ENCODE measurements at places on chromosomes 2 and 18. TPM values are rescaled to one million over a fixed set of nuclear protein-coding genes. Genes with fewer than 3 reads are reported as not detected.

DNA sequence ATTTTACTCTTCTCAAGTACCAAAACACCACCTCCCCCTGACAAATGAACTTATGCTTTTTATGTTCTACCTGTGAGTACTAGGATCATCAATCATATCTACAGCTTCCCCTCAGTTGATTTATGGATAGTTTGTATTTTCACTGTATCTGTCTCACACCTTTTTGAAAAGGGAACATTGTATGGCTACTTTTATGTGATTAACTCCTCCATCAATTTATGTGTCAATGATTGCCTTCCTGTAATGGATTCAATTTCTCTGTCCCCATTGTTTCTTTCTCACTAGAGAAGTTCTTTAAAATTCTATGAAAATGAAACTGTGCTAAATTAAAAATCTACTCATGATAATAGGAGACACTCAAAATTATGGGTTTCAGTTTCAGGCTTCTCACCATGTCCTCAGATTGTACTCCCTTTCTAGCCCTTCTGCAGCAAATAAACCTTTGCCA is 935.0 kb downstream of the TRIB2 start:
- H3K4me3 ChIP-seq: no peak overlapping the region
- no peak overlapping the region for H3K27ac ChIP-seq
- DNase-seq: no peak
- H3K4me1 ChIP-seq: no peaks in the 10 kb centered on the region
- H3K36me3 ChIP-seq: no peaks in the 10 kb centered on the region

DNA sequence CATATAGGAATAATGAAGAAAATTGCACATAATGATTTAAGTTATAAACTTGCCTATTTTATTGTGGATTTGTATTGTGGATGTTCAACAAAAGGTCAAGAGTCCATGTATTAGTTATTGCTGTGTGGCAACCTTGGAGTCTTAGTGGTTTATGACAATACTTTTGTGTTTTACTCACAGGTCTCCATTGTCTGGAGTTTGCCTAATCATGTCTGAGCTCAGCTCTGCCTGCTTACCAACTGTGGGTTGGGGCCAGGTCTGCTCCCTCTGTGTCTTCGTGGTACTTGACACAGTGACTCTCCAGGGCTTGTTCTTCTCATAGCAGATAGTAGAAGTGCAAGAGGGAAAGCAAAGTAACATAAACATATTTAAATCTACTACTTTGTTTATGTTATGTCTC is 382.5 kb downstream of the CBLN2 start:
- H3K4me1 ChIP-seq: no peaks in the 10 kb centered on the region
- H3K36me3 ChIP-seq: no peaks in the 10 kb centered on the region
- no peaks in the 10 kb centered on the region for H3K27me3 ChIP-seq
- H3K27ac ChIP-seq: no peak overlapping the region

DNA sequence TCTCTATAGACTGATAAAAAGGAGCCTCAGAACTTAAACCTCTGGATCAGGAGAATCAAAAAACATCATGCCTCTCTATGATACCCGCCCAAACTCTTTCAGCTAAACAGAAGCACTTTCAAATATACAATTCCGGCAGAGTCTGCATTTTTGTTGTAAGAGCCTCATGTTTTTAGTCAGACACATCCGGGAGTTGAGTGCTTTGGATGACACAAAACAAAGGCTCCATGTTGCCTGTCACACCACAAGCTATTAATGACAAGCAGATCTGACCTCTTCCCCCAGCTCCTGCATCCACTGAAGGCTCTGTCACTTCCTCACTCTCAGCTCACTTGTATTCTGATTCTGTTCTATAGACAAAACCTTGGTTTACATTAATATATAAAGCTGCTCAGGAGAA is 33.2 kb downstream of the SLC38A11 start:
- H3K27ac ChIP-seq: no peak overlapping the region
- H3K27me3 ChIP-seq: no peaks in the 10 kb centered on the region

DNA sequence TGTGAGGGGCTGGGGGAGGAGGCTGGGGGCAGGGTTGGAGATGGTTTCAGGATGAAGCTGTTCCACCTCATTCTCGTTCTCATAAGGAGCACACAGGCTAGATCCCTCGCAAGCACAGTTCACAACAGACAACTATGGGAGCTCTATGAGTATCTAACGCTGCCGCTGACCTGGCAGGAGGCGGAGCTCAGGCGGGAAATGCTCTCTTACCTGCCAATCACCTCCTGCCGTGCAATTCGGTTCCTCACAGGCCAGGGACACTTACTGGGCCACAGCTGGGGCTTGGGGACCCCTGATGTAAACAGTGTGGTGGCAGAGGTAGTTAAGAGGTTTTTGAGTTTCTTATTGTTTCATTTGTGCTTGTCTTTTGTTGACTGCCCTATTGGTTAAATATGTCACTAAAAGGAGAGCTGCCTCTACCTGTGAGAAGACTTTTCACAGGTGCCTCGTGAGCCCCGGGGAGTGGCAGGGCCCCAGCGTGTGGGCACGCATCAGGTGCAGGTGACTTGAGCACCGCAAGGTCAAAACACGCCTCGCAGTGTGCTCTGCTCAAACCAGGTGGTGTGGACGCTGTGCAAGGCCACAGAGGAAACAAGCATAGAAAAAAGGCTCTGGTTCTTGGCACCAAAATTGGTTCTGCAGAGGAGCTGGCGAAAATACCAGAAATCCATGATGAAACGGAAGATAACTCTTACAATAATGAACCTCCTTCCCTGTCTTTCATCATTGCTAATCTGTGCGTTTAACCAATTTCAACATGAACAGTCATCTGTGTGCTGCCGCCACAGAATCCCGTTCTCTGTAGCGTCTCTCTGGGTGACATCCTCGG is 10.2 kb downstream of the MLPH start:
- no peak for DNase-seq
- peaks cover 3% of the 10 kb centered on the region for H3K4me1 ChIP-seq
- H3K27ac ChIP-seq: no peak overlapping the region

DNA sequence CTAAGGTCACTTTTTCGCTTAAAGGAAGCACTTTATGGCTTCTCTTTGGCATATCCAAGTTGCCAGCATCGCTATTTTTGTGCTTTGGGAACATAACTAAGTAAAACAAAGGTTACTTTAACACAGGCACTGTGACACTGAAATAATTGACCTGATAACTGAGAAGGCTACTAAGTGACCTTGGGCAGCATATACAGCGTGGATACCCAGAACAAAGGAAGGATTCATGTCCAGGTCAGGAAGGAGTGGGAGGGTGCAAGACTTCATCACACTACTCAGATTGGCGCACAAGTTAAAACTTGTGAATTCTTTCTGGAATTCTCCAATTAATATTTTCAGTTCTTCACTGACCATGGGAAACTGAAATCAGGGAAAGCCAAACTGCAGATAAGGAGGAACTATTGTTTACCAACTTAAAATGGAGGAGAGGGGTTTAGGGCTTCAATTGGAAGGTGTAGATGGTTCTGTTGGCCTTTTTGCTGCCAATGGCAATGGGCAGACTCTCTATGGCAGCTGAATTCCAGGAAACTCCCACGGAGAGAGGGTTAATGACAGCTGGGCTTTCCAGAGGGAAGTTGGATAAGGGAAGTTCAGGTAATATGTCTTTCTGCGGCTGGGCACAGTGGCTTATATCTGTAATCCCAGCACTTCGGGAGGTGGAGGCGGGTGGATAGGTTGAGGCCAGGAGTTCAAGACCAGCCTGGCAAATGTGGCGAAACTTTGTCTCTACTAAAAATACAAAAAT is 45.3 kb downstream of the COMMD1 start:
- no peak for DNase-seq
- no peaks in the 10 kb centered on the region for H3K27me3 ChIP-seq
- no peak overlapping the region for H3K4me3 ChIP-seq
- no peaks in the 10 kb centered on the region for H3K4me1 ChIP-seq

- no peaks in the 10 kb centered on the region for H3K27me3 ChIP-seq
- DNase-seq: no peak
- peaks cover 9% of the 10 kb centered on the region for H3K4me1 ChIP-seq
These were observed 125.2 kb upstream of the COPS8 start for GRCh38 chr2:236960531-236960930.

DNA sequence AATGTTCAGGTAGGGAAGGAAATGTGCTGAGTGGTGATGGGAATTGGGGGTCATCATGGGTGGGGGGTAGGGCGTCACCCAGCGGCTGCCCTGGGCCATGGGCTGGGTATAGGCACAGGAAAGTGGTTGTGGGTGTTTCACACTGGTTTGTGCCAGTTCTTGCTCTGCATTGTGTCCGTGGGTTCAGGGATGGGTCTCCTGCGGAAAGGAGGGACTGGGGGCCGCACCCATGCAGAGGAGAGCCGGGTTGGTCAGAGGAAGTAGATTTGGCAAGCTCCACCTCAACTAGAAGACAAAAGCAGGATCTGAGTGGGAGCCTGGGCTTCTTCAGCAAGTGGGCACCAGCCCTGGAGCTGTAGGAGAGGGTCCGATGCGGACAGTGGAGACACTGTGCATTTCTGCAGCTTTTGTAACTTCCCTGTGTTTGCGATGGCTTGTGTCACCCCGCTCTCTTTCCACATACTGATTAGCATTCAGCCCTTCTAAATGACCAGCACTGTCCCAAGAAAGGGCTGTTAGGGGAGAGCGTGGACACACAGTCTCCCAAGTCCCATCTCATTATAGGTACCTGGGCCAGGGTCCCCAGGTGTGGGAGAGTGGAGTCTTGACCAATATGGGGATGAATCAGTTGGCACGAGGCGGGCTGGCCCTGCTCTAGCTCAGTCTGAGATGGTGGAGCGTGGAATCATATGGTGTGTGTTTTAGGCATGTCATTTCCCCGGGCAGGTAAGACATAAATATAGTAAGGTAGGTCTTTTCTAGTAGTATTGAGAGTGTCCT is 67.2 kb downstream of the LRRFIP1 start:
- H3K27me3 ChIP-seq: peaks cover 10% of the 10 kb centered on the region
- H3K4me1 ChIP-seq: peaks cover 74% of the 10 kb centered on the region
- H3K27ac ChIP-seq: peak overlapping the region; percentile 69
- H3K36me3 ChIP-seq: no peaks in the 10 kb centered on the region
- H3K4me3 ChIP-seq: peak overlapping the region; percentile 83
- no peak for DNase-seq

GRCh38 chr2:8089596-8089995 is 592.3 kb upstream of the ID2 start:
- no peaks in the 10 kb centered on the region for H3K36me3 ChIP-seq
- DNase-seq: no peak
- no peaks in the 10 kb centered on the region for H3K27me3 ChIP-seq
- H3K4me3 ChIP-seq: no peak overlapping the region

GRCh38 chr2:221104361-221104811 is 467.7 kb downstream of the EPHA4 start:
- H3K27ac ChIP-seq: no peak overlapping the region
- no peaks in the 10 kb centered on the region for H3K36me3 ChIP-seq
- H3K4me1 ChIP-seq: no peaks in the 10 kb centered on the region
- no peak for DNase-seq
- H3K4me3 ChIP-seq: no peak overlapping the region

DNA sequence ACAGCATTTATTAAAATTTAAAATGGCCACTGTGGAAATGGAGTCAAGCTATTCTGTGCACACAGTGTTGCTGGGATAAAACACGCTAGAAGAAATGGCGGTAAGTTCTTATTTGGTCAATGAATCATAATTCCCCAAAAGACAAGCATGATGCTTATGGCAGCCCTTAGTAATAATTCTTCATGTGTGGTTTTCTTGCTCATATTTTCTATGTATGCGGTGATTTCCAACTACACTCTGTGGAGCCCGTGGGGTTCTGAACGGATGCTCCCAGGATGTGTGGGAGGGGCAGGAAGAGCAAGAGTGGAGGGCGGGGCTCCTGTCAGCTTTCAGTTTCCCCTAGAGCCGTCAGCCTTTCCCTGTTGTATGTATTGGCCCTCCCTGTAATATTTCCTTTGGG is 91.7 kb upstream of the RMDN2 start:
- no peak overlapping the region for H3K27ac ChIP-seq
- no peaks in the 10 kb centered on the region for H3K27me3 ChIP-seq
- DNase-seq: no peak
- H3K4me3 ChIP-seq: no peak overlapping the region
- no peaks in the 10 kb centered on the region for H3K36me3 ChIP-seq

DNA sequence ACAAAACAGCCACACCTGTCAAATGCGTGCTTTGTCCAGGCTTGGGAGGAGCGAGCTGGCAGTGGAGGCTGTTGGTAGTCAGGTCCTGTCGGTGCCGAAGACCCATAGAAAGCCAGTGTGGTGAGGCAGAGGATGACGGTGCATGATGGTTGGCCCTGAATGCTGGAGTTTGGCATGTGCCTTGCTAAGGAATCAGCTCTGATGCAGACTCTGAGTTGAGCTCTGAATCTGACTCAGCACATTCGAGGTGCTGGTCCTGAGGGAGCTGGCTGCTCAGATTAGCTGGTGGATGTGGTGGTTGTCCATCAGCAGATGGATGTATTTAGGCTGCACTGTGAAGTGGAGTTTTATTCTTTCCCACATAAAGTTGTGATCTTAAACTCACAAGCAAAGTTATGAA is 111.3 kb downstream of the ARHGEF4 start:
- no peaks in the 10 kb centered on the region for H3K4me1 ChIP-seq
- H3K4me3 ChIP-seq: no peak overlapping the region
- H3K27me3 ChIP-seq: no peaks in the 10 kb centered on the region
- no peak for DNase-seq
- H3K27ac ChIP-seq: no peak overlapping the region

- no peak for DNase-seq
- no peaks in the 10 kb centered on the region for H3K36me3 ChIP-seq
- no peaks in the 10 kb centered on the region for H3K27me3 ChIP-seq
- peak overlapping the region; percentile 36 for H3K27ac ChIP-seq
- no peaks in the 10 kb centered on the region for H3K4me1 ChIP-seq
These were observed 179.0 kb downstream of the KLHL29 start for GRCh38 chr2:23563673-23564614.

- no peaks in the 10 kb centered on the region for H3K36me3 ChIP-seq
- H3K4me1 ChIP-seq: peaks cover 4% of the 10 kb centered on the region
- H3K4me3 ChIP-seq: no peak overlapping the region
- no peak for DNase-seq
- H3K27me3 ChIP-seq: peaks cover 11% of the 10 kb centered on the region
These were observed 168.5 kb downstream of the CELF4 start for GRCh38 chr18:37396971-37397720.

GRCh38 chr2:208798698-208799097 is 392.1 kb downstream of the PTH2R start:
- H3K36me3 ChIP-seq: no peaks in the 10 kb centered on the region
- no peak for DNase-seq
- H3K4me1 ChIP-seq: no peaks in the 10 kb centered on the region
- H3K27ac ChIP-seq: no peak overlapping the region
- no peak overlapping the region for H3K4me3 ChIP-seq

GRCh38 chr2:170141865-170142264 is 36.1 kb upstream of the MYO3B start:
- H3K36me3 ChIP-seq: no peaks in the 10 kb centered on the region
- no peaks in the 10 kb centered on the region for H3K27me3 ChIP-seq
- H3K4me1 ChIP-seq: peaks cover 4% of the 10 kb centered on the region
- H3K4me3 ChIP-seq: no peak overlapping the region
- DNase-seq: no peak

GRCh38 chr2:103819599-103819998 is 1034.3 kb upstream of the POU3F3 start:
- no peaks in the 10 kb centered on the region for H3K4me1 ChIP-seq
- H3K36me3 ChIP-seq: no peaks in the 10 kb centered on the region
- H3K27ac ChIP-seq: no peak overlapping the region
- no peak for DNase-seq
- H3K4me3 ChIP-seq: no peak overlapping the region

- H3K4me1 ChIP-seq: no peaks in the 10 kb centered on the region
- H3K27me3 ChIP-seq: no peaks in the 10 kb centered on the region
- DNase-seq: no peak
- H3K36me3 ChIP-seq: no peaks in the 10 kb centered on the region
- no peak overlapping the region for H3K4me3 ChIP-seq
These were observed 9.4 kb downstream of the REV1 start for GRCh38 chr2:99480390-99480789.

CDKL4 gene
- 0.99 TPM for total RNA-seq

IFIH1 gene
- total RNA-seq: 23.9 TPM

CASP10 gene
- 12.2 TPM for total RNA-seq

KLHL30 gene
- total RNA-seq: 0.05 TPM

HOXD12 gene
- total RNA-seq: not detected

COLEC12 gene
- 5.6 TPM for total RNA-seq

MOGAT1 gene
- total RNA-seq: not detected
